8988T (cell line): ENCODE measurements at places on chromosomes 3 and 15.

DNA sequence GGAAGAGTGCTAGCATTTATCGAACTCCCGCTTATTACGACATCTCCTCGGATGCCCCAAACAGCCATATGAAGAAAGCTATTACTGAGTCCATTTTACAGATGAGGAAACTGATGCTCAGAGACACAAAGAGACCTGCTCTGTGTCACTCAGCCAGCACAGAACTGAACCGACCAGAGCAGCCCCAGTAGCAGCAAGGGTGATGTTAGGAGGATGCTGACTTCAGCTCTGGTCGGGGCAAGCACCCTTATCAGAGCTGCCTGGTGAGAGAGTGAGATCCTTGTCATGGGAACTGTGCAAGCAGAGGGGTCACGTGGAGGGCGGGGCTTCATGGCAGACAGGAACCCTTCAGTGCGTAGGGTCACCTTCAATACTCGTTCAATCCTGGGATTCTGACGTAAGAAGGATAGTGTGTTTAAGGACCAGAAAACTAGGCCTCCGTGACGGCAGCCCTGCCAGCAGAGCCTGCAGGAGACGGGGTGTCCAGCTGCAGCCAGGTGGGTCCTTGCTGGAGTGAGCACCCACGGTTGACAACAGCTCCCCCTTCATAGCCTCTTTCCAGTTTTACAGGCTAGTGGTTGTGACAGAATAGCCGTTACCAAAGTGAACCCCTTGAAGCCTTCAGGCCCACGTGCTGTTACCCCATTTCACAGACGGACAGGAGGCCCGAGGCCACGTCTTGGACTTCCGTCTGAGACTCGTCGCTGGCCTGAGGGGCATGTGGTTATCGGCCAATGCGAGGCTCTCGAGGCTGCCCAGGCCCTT is 12.0 kb upstream of the IQSEC1 start:
- no peak for DNase-seq

DNA sequence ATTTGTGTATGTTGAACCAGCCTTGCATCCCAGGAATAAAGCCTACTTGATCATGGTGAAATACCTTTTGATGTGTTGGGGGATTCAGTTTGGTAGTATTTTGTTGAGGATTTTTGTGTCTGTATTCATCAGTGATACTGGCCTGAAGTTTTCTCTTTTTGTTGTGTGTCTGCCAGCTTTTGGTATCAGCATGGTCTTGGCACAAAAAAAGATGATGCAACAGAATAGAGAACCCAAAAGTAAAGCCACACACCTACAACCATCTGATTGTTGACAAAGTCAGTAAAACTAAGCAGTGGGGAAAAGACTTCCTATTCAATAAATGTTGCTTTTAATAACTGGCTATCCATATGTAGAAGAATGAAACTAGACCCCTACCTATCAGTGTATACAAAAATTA is 77.6 kb downstream of the TCF12 start:
- no peak for DNase-seq

DNA sequence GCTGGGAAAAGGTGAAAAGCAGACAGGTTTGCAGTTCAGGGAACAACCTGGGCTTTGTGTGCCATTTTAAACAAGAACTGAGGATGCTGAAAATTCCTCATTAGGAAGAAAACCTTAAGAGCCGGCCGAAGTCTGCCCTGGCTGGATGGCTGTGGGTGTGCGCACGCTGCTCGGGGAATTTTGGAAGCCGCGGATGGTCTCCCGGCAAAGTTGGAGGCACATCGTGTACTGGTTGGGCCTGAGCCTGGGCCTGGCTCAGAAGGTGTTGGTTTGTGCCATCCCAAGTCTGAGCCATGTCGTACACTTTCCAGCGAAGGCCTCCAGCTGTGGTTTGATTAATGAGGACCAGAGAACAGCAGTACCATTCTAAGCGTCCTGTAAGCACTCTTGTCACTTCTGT is 188.2 kb downstream of the ATP10A start:
- no peak for DNase-seq

DNA sequence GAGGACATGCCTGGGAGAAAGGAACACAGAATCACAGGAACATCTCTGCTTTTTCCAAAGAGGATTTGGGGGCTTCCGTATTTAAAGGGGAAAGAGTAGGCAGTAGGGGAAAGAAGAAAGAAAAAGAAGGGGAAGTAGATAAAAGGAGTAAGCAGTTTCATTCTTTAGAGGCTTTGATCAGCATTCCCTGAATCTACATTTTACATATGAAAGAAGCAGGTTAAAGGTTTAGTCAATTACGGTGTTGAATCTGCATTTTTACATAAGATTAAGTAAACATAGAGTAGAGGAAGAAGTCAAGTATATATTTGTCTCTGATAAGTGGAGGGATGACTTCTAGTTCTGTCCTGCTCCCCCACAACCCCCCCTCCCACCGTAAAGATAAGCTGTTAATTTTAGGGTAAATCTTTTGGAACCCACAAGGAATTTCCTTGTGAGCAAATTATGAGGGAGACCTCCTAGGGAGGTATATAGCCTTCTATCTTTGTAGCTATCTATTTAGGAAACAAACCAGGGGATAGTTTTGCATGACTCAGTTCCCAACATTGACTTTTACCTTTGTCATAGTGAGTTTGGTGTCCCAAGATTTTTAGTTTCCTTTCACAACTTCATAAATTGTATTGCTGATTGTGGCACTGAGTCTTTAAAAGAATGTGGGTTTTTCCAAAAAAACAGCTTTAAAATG is 8.7 kb upstream of the P2RY12 start:
- no peak for DNase-seq
